Calu3 (cell line): ENCODE measurements at places on chromosomes 5 and 9. TPM values are rescaled to one million over a fixed set of nuclear protein-coding genes. Genes with fewer than 3 reads are reported as not detected.

DNA sequence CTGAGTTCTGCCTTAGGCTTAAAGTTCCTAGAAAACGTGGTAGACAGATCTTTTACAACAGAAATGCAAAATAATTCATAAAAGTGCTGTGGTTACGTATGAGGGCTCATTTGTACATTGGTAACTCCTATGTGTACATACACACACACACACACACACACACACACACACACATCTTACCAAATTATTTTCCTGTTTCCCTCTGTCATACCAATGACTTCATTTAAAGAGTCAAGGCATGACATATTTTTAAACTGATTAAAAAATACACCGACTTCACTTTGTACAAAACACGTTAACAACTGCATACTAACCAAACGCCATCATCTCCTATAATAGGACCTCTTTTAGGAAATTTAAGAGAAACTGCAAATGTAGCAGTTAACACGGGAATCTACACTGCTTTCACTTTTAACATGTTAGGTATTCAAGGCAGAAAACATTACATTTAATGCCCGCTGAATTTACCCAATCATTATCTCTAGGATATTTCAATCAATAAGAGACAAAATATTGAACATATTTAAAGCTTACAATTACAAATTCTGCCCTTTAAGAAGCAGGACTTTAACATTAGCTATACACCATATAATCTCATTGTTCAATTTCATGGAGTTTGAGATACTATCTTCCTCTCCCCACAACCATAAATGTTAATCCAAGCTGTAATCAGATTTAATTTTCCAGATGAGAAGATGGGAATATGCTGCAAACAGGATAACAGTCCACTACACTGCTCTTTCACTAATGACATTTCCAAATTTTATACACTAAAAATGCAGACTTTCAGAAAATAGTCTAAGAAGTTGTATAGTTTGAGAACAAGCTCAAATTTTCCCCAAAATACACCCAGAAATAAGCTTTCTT, 133.1 kb downstream of the DENND1A start:
- H3K36me3 ChIP-seq = no peaks in the 10 kb centered on the region
- no peak overlapping the region for H3K4me3 ChIP-seq
- no peak overlapping the region for H3K27ac ChIP-seq
- no peak for DNase-seq
- H3K4me1 ChIP-seq = peaks cover 6% of the 10 kb centered on the region

DNA sequence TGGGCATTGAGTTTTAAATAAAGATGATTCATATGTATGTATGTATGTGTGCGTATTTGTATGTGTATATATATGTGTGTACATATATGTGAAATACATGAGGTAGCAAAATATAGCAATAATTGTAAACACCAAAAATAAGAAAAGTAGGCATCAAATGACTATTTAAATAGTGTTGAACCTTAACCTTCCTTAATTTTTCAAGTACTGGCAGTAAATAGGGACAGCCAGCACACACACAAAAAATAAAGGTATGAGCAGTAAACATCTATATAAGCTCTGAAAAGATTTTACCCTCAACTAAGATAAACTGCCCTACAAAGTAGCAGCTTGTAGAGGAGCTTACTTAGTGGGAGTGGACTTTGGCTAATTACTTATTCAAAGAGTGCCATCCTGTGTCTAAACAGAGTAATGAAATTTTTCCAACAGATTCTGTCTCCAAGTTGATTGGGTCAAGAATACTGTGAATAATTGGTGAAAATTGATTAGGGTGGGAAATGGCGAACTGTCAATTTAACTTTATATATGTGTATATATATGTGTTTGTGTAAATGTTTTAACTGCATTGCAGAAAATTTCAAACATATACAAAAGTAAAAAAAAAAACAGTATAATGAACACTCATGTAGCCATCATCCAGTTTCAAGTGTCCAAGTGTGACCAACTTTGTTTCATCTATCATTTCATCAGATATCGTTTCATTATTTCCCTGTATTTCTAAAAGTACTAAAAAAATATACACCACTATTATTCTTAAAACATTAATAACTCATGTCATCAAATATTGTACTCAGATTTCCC, 2.0 kb upstream of the ADAMTS6 start:
- no peak for DNase-seq
- no peaks in the 10 kb centered on the region for H3K27me3 ChIP-seq
- no peak overlapping the region for H3K4me3 ChIP-seq

GRCh38 chr9:114304416-114305188, 18.3 kb upstream of the ORM1 start:
- no peak overlapping the region for H3K4me3 ChIP-seq
- DNase-seq = no peak
- no peaks in the 10 kb centered on the region for H3K36me3 ChIP-seq
- no peaks in the 10 kb centered on the region for H3K4me1 ChIP-seq

The MAP1B gene
- 21.5 and 34.6 TPM in 2 replicates for total RNA-seq

- H3K4me3 ChIP-seq = peak overlapping the region; percentile 81
- H3K4me1 ChIP-seq = no peaks in the 10 kb centered on the region
- peaks cover 27% of the 10 kb centered on the region for H3K27me3 ChIP-seq
- peaks cover 12% of the 10 kb centered on the region for H3K36me3 ChIP-seq
- DNase-seq = peak; percentile 30
Observed at GRCh38 chr9:114504341-114505186, 709 bp downstream of the WHRN start.
